Gastrocnemius medialis (tissue), 4 donors: ENCODE measurements at places on chromosomes 4 and X.
A peak's percentile ranks its signal among the peaks of the same experiment; 100 is the strongest.

- peak overlapping the region; percentile 81 for H3K4me3 ChIP-seq
- peak overlapping the region; percentile 89 for H3K27ac ChIP-seq
- DNase-seq = peak; percentile 33
- no peaks in the 10 kb centered on the region for H3K27me3 ChIP-seq
- H3K4me1 ChIP-seq = peaks cover 41% of the 10 kb centered on the region
- H3K36me3 ChIP-seq = no peaks in the 10 kb centered on the region
Observed at GRCh38 chr4:52659722-52660261, 691 bp upstream of the USP46 start.

DNA sequence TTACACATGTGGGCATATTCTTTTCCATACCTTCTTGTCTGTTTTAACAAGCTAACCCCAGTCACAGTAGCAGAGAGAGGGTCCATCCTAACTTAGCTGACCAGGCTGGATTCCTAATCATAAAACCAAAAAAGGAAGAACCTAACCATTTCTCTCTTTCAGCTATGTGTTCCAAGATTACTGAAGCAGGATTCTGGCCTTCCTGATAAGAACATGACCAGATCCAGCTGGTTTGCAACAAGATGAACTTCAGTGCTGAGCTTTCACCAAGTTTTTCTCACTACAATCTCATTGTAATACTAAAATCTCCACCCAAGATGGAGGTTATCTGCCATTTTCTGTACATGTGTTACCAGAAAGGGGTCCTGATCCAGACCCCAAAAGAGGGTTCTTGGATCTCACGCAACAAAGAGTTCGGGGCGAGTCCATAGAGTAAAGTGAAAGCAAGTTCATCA lies 20.4 kb upstream of the UBA6 start:
- no peak for DNase-seq
- H3K4me3 ChIP-seq = no peak overlapping the region
- H3K4me1 ChIP-seq = no peaks in the 10 kb centered on the region
- H3K36me3 ChIP-seq = no peaks in the 10 kb centered on the region
- H3K27me3 ChIP-seq = no peaks in the 10 kb centered on the region

DNA sequence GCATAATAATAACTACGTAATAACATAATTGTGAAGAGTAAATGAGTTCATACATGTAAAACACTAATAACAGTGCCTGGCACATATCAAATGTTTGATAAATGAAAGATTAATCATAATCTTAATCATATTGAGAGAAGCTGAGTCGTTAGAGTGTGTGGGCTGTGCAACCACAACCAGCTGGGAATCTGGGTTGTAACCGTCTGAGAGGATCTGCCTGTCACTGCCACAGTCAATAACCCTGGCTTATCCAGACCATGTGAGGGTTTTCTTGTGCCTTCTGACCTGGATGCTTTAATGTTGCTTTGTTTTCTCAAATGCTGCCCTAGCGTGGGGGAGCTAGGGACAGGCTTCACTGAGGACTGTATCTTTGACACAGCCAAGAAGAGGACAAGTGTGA lies 73.9 kb downstream of the TRPC5 start:
- no peak for DNase-seq
- no peaks in the 10 kb centered on the region for H3K36me3 ChIP-seq
- H3K27me3 ChIP-seq = no peaks in the 10 kb centered on the region
- no peaks in the 10 kb centered on the region for H3K4me1 ChIP-seq

DNA sequence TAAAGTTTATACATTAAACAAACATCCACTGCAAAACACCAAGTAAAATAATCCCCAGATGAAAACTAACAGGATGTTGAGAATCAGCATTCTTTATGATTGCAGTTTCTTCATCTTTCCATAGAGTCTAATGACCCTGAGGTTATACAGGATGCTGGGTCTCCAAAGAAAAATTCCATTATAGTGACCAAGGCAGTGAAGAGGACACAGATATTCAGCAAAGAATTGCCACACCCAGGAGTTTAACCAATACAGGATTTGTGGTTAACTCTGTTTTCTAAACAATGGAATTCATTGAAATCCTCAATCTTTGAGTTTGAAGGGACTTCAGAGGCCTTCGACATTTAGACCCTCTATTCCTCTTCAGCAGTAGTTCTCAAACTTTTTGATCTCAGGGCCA lies 76.2 kb upstream of the ESX1 start:
- H3K27ac ChIP-seq = no peak overlapping the region
- no peaks in the 10 kb centered on the region for H3K36me3 ChIP-seq
- no peaks in the 10 kb centered on the region for H3K4me1 ChIP-seq
- H3K27me3 ChIP-seq = peaks cover 5% of the 10 kb centered on the region
- no peak for DNase-seq

GRCh38 chr4:74656596-74656995 lies 137.7 kb downstream of the BTC start:
- no peaks in the 10 kb centered on the region for H3K4me1 ChIP-seq
- H3K27me3 ChIP-seq = no peaks in the 10 kb centered on the region
- H3K4me3 ChIP-seq = no peak overlapping the region

DNA sequence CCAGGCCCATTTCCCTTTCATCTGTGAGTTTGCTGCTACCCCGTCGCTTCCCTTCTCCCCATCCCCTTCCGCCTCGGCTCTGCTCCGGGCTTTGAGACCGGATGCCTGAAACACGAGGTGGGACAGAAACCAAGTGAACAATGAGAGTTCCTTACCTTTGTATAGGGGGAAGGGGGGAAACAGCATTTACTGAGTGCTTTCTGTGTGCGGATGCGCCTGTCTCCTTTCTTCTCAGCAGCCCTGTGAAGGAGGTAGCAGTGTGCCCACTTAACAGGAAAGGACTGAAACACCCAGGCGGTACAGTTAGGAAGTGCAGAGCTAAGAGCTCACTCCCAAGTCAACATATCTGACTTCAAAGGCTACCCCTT lies 43.2 kb upstream of the TMSB15B start:
- H3K27me3 ChIP-seq = no peaks in the 10 kb centered on the region
- peak overlapping the region; percentile 56 for H3K4me3 ChIP-seq
- no peak for DNase-seq
- H3K4me1 ChIP-seq = no peaks in the 10 kb centered on the region
- peak overlapping the region; percentile 32 for H3K27ac ChIP-seq
- no peaks in the 10 kb centered on the region for H3K36me3 ChIP-seq

GRCh38 chr4:4387531-4388310 lies 819 bp downstream of the NSG1 start:
- peak overlapping the region; percentile 56 for H3K4me3 ChIP-seq
- H3K27me3 ChIP-seq = peaks cover 54% of the 10 kb centered on the region
- DNase-seq = no peak
- no peak overlapping the region for H3K27ac ChIP-seq

DNA sequence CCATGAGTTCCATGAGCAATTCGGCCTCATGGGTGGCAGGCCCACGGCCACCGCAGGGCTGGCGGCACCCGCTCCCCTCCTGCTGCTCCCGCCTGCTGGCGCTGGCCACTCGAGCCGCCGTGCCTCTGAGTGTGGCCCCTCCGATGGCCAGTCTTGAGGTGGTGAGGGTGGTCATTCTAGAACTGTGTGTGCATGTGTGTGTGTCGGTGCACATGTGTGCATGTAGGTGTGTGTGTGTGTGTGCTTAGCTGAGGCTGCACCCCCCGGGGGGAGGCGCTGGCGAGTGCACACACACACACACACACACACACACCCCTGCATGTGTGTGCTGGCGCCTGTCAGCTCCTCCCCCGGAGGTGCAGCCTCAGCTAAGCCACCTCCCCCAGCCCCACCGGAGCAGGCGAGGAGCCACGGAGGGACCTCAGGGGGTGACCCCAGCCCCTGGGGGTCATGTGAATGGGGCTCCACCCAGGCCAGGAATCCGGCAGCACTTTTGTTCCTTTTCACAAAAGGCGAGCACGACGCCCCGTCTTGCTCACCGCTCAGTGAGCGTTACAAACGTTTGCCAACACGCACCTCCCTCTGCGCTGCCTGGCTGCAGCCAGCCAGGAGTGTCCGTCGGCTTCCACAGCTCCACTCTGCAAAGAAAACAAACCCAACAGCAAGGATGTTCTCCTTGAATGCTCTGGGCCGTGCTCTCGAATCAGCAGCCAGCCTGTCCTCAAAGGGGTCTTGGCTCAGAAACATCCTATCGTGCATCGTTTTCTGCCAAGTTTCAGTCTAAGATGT lies 29.9 kb downstream of the FGFRL1 start:
- H3K4me3 ChIP-seq = no peak overlapping the region
- H3K27me3 ChIP-seq = peaks cover 33% of the 10 kb centered on the region

DNA sequence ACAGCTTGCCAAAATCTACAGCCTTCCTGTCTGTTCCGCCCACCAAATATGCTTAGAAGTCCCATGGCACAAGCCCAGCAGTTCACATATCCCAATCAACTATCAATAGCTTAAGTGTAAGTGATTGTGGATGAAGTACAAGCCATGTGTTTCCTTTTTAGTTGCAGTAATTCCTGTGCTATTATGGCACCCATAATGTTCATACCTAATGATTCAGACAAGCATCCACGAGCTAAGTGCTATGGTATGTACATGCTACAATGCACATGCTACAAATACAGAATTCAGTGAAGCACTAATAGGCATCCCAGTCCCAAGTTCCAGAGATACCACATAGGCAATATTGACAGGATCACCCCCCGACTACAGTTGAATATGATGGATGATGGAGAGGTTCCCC lies 94.5 kb downstream of the PCDH19 start:
- H3K36me3 ChIP-seq = no peaks in the 10 kb centered on the region
- DNase-seq = no peak
- no peaks in the 10 kb centered on the region for H3K4me1 ChIP-seq
- H3K27me3 ChIP-seq = no peaks in the 10 kb centered on the region
- H3K4me3 ChIP-seq = no peak overlapping the region

- H3K4me3 ChIP-seq = peak overlapping the region; percentile 47
- H3K27me3 ChIP-seq = peaks cover 65% of the 10 kb centered on the region
- peaks cover 12% of the 10 kb centered on the region for H3K4me1 ChIP-seq
- H3K27ac ChIP-seq = no peak overlapping the region
Observed at GRCh38 chr4:30719454-30720020, 632 bp upstream of the PCDH7 start.
